ENCODE measurements at places on chromosomes 6 and 20.

DNA sequence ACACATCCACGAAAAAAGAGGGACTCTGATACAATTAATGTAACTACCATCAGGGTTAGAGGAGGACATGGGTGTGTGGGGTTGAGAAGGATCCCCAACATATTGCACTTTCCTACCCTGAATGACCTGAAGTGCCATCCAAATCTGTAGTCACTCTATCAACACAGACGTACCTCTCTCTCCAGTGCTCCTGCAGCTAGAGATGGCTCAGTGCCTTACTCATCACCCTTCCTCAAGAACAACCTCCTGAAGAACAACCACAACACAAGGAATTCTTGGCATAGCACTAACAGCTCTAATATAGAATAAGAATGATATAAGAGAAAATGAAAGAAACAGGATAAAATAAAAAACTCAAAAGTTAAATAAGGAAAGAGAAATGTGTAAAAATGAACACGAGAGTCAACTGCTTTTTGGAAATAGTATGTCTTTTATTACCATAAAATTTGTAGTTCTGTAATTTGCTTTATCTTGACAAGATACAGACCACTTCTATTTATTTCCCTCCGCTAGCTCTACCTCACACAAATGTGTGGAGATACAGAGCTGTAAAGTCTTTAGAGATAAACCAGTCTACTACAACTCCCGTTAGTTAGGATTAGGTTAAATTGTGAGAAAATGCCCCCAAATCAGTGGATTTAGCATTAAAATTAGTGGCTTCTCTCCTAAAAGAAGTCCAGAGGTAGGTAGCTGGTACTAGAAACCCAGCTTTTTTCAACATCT lies 63.9 kb downstream of the REV3L start:
- DNase-seq: peak; percentile 36

- DNase-seq: no peak
These were observed 101.6 kb upstream of the CARMIL1 start for GRCh38 chr6:25177500-25178028.

GRCh38 chr6:170038708-170039107 lies 252.2 kb downstream of the DLL1 start:
- no peak for DNase-seq

GRCh38 chr20:59633656-59634251 lies 29.4 kb downstream of the PHACTR3 start:
- no peak for DNase-seq

GRCh38 chr6:40439026-40439800 lies 148.0 kb downstream of the LRFN2 start:
- no peak for DNase-seq

GRCh38 chr20:57259121-57259937 lies 7.1 kb downstream of the BMP7 start:
- DNase-seq: no peak

DNA sequence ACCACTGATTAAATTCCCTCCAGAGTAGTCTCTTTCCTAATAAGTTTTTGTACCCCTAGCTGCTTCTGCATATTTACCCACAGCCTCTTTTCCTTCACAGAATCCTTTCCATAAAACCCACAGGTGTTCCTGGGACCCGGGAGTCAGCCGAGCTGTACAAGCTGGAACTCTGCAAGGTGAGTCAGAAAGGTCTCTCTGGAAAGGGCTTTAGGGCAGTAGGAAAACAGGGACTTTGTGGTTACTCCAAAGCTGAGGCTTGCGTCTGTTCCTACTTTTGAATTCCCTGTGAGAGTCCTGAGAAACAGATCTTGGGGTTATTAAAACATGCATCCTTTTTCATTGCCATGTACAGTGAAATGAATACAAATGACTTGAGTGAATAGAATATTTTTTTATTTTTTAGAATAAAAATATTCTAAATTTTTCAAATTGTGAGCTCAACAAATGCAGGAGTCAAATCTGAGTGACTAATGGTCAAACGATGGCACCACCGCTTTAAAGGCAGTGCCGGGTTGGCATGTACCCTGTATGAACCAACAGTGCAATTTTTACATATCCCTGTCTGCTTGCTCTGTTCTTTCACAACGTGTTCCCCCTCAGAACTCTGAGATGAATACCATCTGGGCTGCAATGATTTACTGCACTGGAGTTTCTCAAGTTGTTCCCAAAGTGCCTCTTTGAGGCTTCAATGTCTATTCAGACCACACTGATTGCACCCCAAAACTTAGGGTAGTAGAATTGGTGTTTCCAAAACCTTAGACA lies 78.4 kb downstream of the GFRAL start:
- no peak for DNase-seq

- DNase-seq: no peak
These were observed 347.1 kb upstream of the MANEA start for GRCh38 chr6:95230071-95230740.

DNA sequence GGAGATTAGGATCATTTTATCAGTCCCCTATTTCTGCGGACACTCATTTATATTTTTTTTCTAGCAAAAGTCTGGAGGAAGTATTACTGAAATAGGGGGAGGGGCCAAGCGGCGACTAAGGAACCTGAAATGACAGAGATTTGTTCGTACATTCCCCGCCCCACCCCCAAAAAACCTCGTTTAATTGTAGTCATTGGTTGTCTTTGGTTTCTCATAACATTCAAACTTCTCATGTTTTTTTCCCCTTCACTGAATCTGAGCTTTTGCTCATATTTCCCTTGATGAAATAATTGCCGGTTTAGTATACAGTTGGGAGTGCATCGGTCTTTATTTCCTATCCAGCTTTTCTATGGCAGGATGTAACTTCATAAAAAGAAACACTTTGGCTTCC lies 768 bp upstream of the FYN start:
- DNase-seq: no peak

DNA sequence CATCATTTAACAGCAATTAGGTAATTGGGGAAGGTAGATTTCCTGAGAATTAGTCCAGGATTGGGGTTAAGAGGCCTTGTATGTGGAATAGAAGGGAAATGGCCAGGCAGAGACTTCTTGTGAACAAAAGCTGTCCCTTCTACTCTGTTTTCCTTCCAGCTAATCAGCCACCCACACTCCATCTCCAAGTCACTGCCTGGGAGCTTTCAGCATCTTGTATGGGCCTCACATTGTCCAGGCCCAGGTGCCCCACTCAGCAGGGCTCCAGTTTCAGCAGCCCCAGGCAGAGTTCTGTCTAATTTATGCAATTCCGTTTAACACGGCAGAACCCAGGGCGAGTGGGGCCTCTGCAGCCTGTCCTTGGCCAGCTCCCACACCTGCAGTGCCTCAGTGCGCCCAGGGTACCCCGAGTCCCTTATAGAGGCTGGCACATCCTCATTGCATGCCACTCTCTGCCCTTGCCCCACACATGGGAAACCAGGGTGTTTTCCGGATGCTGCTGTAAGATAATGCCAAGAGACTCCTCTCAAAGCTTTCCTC lies 113.0 kb downstream of the EDN3 start:
- no peak for DNase-seq
